ENCODE measurements at places on chromosomes 1 and 21. TPM values are rescaled to one million over a fixed set of nuclear protein-coding genes. Genes with fewer than 3 reads are reported as not detected.

Gene CRNN
- total RNA-seq = not detected

Gene TMEM82
- total RNA-seq = not detected

DNA sequence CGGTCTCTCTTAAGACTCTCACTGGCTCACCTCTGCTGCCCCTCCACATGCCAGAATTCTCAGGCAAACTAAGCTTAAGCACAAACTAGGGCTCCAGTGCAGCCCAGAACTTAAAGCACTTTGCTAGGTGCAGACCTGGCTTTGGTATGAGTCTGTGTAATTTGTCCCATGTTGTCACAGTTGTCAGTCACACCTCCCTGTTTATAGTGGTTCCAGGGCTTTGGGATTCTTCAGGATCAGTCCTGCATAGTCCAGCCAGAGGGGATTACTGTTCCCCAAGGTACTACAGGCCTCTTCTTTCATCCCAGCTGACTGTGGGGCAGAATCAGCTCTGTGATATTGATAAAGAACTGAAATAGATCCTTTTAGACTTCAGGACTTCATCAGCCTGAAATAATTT is 105.0 kb upstream of the UBE2U start:
- no peak for DNase-seq

DNA sequence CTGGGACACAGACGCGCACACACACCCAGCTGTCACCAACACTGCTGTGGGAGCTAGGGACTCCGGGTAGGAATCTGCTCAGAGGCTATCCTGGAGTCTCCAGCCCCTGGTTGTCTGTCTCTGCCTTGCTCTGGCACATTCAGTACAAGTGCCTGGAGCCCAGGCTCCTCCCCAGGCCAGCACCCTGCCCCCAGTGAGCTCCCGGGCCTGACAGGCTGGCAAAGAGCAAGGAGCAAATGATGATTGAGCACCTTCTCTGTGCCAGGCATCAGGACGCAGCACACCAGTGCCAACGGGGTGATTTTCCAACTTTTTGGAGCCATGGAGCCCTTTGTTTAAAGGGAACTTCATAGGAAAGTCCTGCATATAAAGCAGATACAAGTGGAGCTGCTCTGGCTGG is 6.5 kb downstream of the CNTN2 start:
- no peak for DNase-seq

DNA sequence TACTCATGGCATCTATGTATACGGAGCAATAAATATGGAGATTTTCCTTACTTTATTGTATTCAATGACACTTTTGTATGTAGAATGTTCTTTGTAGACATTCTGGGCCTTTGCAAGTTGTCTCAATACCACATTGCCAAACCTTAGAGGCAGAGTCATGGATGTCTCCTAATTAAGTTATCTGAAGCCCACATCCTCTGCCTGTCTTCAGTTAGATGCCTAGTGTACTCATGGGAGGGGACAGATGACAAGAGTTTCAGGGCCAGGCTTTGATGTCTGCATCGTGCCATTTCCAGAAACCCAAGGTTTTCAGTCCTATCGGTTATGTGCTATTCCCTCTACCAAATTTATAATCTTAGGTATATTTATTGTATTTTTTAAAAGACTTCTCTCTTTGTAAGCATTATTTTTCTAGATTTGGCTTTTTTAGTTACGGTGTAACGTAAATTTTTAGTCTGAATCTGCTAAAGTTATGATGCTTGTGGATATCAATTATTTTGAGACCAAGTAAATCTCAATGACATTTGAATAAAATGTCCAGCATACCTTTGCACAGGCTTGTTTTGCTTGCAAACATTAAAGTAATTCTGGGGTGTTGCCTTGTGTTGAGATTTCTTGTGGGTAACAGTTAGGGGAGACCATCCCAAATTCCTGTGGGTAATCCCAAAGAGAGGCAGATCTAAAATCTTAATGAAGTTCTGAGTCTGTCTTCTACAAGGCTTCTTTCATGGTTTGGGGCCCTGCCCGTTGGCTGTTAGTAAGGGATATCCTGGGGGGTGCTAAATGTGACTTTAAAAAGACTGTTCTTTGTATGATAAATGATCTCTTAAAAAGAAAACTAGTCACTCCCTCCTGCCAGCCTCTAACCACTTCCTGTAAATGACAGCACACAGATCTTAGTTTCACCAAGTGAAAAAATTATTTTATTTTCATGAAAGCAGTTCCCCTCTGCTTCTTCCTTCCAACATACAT is 8.0 kb upstream of the MACF1 start:
- DNase-seq = no peak

GRCh38 chr1:105632342-105633196 is 1423.9 kb upstream of the PRMT6 start:
- DNase-seq = no peak

- no peak for DNase-seq
Observed at GRCh38 chr1:61992257-61992656, 202.4 kb upstream of the L1TD1 start.

DNA sequence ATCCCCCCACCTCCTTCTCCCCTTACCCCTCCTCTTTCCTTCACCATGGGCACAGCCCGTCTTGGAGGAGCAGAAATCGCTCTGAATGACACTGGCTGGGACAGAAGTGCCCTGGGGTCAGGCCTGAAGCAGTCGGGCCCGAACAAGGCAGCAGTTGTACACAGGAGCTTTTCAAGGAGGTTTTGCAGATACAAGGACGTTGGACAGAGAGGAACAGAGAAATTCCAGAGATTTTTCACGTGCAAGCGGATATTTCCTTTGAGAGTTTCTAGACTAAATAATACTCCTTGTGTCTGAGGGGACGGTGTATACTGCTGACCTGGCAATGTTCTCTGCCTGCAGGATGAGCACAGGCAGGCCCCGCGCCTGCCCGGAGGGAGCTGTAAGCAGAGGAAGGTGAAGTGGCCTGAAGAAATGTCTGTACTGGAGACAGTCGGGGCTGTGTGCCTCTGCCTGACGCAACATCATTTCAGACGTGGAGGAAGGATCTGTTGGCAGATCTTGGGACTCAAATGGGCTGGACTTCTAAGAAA is 95.3 kb upstream of the SLC25A33 start:
- DNase-seq = no peak

DNA sequence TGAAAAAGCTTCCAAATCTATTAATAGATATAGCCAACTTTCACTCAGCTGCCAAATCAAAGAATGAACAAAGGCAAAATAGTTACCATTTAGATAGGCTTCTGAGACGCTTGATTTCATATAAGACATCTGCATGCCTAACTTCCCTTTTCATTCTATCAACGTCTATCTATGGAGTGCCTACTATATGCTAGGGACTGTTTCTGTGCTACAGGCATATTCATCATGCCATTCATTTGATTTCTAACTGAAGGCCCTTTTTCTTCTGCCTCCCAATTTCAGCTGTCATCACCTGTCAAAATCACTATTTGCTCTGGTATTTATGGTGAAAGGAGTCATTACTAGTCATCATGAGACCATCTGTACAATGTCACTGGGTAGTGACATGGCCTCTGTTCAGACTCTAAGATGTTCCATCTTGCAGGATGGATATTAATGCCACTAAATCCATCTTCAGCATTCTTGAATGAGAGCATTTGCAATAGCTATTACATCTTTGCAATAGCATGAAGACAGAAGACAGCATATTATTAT is 4.3 kb upstream of the KRTAP13-1 start:
- no peak for DNase-seq

DNA sequence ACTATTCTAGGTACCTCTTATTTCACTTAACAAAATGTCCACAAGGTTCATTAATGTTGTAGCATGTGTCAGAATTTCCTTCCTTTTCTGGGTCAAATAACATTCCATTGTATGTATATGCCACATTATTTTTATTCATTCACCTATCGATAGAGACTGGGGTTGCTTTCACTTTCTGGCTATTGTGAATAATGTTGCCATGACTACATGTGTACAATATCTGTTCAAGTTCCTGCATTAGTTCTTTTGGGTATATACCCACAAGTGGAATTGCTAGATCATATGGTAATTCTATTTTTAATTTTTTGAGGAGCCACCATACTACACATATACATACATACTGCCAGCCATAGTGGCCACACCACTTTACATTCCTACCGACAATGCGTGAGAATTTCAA is 158.4 kb downstream of the ZZZ3 start:
- DNase-seq = no peak

- no peak for DNase-seq
Observed at GRCh38 chr1:147626739-147627138, 43.6 kb downstream of the ACP6 start.

DNA sequence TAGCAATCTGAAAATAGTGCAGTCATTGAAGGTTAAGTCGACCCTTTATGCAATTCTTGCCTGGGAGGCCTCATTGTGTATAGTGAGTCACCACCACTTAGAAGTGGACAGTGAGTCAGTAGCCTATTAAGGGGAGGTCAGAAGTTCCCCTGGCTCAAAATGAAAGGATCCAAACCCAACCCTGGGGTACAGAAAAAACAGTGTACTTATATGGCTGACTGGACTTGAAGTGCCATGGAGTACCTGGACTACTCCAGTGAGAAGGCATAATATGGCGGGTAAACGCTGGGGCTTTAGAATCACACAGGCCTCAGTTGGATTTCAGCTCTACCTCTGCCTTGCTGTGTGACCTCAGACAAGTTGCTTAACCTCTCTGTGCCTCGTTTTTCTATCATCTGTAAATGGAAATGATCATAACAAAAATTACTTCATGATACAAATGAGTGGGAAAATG is 2.2 kb upstream of the BCL9 start:
- no peak for DNase-seq

Measured in ureter (tissue), 1 donor.